Kidney glomerular epithelial cell (primary cell): ENCODE measurements at places on chromosomes 1 and 21.

GRCh38 chr1:199046618-199047017 is 407.8 kb downstream of the PTPRC start:
- DNase-seq = no peak

GRCh38 chr1:48061162-48062136 is 64.3 kb upstream of the TRABD2B start:
- peak; percentile 56 for DNase-seq

GRCh38 chr21:36203603-36203889 is 46.9 kb downstream of the DOP1B start:
- DNase-seq = peak; percentile 90

DNA sequence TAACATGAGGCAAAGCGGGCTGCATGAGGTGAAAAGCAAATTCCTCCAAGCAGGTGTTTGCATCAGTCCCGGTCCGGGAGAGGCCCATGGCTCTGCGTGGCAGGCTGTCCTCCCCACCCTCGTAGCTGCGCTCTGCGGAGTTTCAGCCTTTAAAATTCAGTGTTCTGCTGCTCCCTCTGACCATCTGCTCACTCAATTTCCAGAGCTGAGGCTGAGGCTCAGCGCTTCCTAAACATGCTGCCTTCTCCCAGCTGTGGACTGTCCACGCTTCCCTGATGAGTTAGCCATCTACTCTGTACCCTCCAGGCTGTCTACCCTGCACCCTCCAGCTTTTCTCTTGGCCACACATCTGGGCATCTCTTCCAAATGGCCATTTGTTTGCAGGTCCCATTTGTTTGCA is 87.7 kb downstream of the KCNJ6 start:
- DNase-seq = no peak

DNA sequence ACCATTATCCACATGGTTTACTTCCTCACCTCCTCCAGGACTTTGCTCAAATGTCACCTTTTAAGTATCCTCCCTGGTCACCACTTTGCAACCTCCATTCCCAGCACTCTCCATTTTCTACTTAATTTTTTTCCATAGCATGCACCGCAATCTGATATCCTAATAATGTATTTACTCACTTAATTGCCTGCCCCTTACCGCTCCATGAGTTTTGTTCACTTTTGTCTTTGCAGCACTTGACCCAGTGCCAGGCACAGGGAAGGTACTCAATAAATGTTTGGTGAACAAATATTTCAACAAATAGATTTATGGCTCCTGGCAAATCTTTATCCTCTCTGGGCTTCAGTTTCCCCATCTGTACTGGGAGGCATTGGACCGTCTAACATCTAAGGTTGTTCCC is 53.6 kb downstream of the UBE2T start:
- no peak for DNase-seq

GRCh38 chr1:53073868-53074311 is 11.9 kb downstream of the PODN start:
- no peak for DNase-seq

DNA sequence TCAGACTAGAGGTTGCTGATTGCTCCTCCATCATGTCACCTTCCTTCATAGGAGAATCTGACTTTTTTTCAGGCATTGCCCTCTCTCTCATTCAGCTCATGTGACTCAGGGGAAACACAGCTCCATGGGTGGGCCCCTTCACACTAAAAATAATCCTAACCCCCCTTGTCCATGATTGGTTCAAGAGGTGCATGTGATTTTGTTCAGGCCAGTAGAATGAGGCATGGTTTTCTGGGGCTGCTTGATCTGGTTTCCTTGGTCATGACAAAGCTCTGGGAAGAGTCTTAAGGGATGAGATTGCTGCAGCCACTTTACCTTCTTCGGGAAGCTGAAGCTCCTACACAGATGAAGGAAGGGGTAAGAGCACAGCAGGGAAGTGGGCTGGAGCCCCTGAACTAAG is 56.3 kb downstream of the SPAG17 start:
- no peak for DNase-seq

GRCh38 chr1:26853156-26853555 is 9.8 kb upstream of the SFN start:
- peak; percentile 48 for DNase-seq

GRCh38 chr1:218865591-218865990 is 308.1 kb upstream of the LYPLAL1 start:
- peak; percentile 13 for DNase-seq

- DNase-seq = peak; percentile 37
These were observed 5.1 kb downstream of the MAP7D1 start for GRCh38 chr1:36160949-36161485.

DNA sequence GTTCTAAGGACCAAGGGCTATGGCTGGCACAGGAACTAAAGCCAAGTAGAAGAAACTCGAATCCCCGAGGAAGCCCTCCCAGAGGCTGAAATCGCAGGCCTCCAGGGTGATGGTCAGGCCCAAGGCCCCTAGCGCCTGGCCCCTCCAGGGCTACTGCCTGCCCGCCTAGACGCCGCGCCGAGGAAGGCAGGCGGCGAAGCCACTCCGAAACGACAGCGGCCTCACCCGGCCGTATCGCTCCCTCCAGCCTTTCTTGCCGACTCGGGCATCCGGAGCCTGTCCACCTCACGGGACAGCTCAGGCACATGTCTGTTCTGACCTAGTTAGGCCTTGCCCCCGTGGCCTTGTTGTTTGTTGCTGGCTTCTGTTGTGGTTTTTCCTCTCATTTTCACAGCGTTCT is 9.7 kb upstream of the LHX8 start:
- DNase-seq = no peak

DNA sequence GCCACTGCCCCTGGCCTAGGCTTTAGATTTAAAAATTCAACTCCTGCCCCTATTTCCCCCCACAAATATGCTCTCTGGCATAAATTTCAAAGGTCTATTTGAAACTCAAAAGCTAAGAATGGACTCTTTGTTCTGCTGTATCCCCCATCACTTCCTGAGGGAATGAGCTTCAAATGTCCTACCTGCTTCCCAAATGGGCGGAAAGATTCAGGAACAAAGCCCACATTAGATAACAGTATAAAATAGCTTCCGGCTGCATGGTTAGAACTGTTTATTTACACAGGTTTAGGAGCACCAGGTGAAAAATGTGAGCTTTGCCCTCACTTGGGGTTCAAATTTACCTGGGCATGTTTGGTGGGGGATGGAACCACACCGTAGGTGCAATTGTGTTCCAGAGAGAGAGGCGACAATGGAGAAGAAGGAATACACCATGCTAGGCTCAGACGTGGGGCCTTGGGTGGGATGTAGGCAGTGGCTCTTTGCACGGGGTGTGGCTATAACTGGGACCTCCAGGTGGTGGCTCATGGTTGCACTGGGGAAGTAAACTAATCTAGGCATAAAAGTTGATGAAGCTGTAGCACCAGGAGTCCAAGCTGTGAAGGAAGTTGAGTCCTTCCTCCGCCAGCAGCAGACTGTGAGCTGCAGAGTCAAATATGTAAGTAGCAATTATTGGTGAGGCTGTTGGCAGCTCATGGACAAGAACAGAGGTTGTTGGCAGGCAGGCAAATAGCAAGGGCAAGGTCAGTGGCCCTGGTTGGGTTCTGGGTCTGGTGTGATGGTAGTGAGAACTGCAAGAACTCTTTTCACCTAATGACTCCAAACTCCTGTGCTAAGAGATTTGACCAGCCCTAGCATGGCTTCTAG is 41.5 kb upstream of the SRSF10 start:
- no peak for DNase-seq

DNA sequence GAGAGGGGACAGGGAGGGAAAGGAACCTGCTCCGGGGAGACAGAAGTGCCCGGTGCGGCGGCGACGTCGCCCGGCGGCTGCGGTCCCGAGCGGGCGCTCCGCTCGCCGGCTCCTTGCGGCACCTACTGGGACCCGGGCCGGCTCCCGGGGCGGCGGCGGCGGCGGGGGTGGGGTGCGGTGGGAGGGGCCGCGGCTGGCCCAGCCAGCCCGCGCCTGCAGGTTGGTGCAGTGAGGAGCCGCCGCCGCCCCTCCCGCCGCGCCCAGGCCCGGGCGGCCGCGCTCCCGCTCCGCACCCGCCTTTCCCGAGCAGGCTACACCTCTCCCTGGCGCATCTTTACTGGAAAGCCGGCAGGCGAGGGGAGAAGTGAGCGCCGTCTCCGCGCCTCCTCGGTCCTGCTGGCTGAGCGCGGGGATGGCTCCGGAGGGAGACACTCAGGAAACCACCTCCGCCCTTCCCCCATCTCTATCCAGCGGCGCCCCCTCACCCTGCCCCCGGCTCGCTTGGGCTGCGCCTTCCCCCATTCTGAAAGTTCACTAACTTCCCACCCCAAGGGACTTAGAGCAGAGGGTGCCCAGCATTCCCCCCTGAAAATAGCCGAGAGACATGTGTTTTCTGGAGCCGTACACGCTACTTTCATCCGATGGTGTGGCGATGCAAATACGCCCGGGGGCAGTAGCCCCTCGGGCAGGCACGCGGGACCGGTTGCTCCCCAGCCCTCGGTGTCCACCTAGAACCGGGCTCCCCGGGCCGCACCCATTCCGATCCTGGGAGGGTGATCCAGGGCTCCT is at the start of gene PLD5:
PLD5 (minus strand) TSS at position 127 of the 789 bp plus-strand sequence.
- no peak for DNase-seq

DNA sequence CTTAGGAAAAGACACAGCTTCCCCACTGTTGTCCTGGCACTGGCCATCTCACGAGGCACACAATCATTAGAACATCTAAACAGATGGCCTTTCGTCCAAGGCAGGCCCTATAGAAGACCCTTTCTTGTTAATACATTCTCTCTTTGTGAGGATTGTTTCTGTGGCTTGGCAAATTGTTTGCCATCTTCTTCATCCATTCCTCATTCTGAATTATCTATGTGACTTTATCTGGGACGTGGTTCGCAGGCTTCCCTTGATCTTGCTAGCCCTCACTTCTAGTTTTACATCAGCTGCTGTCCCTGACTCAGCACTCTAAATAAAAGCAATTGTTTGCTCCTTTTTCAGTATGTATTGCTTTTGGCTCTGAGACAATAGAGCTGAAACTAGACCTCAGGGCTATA is 101.1 kb upstream of the ZC3H11B start:
- DNase-seq = no peak

- DNase-seq = no peak
These were observed 406 bp downstream of the NME7 start for GRCh38 chr1:169367096-169367685.

GRCh38 chr1:161133220-161133740 is 813 bp upstream of the DEDD start:
- no peak for DNase-seq

- DNase-seq = no peak
These were observed 70.0 kb upstream of the NFIA start for GRCh38 chr1:61012341-61012761.

- peak; percentile 99 for DNase-seq
These were observed 34.7 kb downstream of the RGS5 start for GRCh38 chr1:163168053-163168452.

DNA sequence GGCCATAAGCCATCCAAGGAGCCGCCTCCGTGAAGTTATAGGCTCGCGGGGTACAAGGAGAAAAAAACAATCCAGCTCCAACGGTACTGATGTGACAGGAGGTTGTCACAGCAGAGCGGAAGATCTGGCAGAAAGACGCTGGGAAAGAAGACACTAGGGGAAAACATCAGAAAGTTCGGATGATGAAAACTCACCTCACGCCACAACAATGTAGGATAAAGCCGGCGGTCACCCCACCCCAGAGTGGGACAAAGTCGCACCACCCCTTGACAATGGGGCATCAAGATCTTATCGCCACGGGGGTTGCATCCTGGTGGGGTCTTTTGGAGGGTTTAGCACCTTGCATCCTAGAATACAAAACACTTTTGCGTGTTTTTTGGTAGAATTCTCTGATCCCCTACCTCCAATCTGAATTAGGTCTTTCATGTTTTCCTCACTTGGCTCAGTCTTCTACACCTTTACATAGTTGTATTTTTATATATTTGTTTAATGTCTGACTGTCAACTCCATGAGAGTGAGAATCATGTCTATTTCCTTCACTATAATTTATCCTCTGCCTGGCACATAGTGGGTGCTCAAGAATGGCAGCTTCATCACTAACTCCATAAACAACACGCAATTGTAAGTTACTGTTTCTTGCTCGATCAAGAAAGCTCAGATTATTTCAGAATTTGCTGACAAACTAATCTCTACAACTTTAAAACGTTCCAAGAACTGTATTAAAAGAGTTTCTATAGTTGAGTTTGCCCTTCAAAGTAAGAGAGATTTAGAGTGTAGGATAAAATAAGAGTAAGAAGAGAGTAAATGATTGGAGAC is 611 bp upstream of the ZSWIM5 start:
- DNase-seq = no peak

DNA sequence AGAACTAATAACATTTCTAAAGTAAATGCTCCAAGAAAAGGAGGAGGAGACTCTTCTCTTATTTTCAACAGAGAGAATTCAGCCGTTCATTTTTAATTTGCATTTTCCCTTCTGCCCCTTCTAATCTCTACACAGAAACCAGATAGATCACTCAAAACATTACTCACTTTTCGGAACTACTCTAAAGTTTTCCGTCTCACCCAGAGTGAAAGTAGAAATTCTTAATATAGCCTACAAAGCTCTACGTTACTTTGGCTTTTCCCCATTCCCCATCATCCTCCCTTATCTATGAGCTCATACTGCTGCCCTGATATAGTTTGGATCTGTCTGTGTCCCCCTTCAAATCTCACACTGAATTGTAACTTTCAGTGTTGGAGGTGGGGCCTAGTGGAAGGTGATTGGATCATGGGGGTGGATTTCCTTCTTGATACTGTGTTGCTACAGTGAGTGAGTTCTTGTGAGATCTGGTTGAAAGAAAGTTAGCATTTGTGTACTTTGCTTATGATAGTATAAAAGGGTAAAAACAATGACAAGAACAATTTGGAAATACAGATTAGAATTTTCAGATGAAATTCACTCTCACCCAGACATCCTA is 188.2 kb downstream of the AMY1C start:
- DNase-seq = no peak

DNA sequence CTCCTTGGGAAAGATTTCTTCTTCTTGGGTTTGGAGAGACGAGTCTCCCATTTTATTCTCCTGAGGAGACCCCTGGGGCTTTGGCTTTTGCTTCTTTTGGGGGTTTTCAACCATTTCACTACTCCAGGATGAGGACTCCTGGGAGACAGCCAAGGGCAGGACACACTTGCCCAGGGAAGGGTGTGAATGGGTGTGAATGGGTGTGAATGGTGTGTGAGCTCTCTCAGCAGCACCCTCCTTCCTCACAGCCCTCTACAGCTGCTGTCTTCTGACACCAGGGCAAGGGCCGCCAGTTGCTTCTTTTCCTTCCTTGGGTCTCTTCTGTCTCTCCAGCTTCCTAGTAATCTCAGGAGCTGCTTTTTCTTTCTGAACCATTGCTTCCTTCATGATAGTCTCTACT is 24.2 kb downstream of the KIF17 start:
- DNase-seq = no peak

DNA sequence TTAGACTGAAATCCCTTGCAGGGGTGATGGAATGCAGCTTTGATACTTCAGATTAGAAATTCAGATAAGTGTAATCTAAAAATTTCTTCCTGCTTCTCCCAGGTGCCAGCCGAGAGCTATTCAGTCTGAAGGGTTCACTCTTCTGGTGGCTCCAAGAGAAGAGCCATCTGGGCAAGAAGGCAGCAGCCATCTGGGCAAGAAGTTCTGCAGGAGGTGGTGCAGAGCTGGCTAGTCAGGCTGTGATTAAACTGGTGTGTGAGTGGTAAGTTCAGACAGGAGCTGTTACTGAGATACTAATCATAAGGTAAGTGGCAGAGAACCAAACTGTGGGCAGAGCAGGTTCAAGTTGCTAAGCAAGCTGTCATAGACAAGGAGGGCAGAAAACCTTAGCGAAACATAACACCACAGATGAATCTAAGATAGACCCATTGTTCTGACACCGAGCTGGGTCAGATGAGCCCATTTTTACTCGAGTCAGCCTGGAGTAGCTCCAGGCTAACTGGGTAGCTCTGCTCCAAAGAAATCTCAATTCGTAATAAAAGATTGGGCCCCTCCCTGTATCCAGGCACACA is 14.4 kb upstream of the TP53BP2 start:
- DNase-seq = no peak

- no peak for DNase-seq
These were observed 662.3 kb upstream of the CAMK1G start for GRCh38 chr1:208921259-208921658.
